ENCODE measurements at places on chromosomes 4 and X.

DNA sequence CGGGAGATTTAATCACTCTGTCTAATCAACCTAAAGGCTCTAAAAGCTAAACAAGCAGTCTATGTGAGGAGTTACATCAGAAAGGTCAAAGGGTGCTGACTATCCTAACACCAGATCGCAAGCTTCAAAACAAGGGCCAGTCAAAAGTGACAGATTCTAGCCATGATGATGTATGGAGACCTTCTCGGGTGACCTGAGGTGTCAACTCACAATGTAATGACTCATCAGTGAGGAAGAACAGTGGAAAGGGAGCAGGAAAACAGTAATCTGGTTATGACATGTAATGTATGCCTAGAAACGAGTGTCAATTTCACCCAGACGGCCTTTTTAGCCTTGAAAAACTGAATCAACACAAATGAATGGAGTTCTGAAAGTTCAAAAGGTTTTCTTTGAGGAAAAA is 375.3 kb downstream of the IDS start:
- ATAC-seq = no peak

DNA sequence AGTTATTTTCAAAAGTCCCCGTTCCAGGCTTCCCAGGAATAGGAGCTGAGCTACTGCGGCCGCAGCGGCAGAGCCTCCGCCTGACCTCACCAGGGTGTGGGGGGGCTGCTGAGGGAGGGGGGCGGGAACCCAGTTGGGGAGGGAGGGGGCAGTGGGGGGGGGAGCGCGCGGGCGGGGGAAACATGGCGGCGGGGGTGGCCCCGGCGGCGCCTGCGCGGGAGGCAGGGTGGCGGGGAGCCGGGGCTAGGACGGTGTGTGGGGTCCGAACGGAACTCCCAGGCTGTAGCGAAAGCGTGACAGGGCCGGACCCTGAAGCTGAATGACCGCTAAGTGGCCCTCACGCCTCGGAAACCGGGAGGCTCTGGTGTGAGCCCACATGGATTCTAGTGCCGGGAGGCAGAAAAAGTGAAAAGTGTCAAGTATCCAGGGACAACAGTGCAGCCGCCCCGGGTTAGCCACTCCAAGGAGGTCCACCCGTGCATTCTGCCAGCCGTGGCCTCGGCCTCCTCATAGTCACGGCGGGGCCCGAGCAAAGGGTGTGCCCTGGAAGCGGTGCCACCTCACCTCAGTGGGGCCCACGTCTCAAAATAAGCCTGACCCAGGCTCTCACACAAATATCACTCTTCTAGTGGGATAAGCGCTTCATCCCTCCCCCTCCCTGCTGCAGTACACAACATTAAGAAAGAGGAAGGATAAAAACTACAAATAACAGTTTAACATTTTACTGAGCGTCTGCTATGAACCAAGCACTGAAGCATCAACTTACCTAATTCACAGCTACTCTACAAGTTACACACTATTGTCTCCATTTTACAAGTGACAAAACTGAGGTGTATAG is at the start of gene KLHL13:
Gene KLHL13 (minus strand): TSS at position 98 of the 838 bp plus-strand sequence. CDS start 88,337 bp downstream, outside the sequence.
- ATAC-seq = peak; percentile 76

GRCh38 chrX:154021131-154021611 is 1.5 kb upstream of the IRAK1 start:
- peak; percentile 64 for ATAC-seq

- ATAC-seq = no peak
Measured at GRCh38 chr4:57151481-57151880, 41.3 kb upstream of the IGFBP7 start.

DNA sequence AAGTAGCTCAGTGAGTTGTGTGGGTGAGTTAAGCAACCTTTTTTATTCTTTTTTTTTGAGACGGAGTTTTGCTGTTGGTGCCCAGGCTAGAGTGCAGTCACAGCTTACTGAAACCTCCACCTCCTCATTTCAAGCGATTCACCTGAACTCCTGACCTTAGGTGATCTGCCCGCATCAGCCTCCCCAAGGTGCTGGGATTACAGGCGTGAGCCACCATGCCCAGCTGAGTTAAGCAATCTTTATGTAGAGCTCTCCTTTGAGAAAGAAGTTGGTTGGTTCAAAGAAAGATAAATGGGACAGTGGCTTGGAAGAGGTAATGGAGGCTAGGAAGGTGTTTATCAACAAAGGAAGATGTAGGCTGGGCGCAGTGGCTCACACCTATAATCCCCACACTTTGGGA is 3.2 kb downstream of the MSMO1 start:
- no peak for ATAC-seq
